ENCODE measurements at places on chromosomes 12 and 14. TPM values are rescaled to one million over a fixed set of nuclear protein-coding genes. Genes with fewer than 3 reads are reported as not detected.

The PRICKLE1 gene
- total RNA-seq: 0.91 TPM

The MMP19 gene
- total RNA-seq: 5.3 TPM

The ADAMTS20 gene
- not detected for total RNA-seq

The AVPR1A gene
- not detected for total RNA-seq

The LRP1-AS gene
- total RNA-seq: not detected

The OR8S1 gene
- not detected for total RNA-seq

The PPP2R3C gene
- total RNA-seq: 59.3 TPM

The CEBPE gene
- total RNA-seq: 0.13 TPM

The RPS6KL1 gene
- total RNA-seq: 0.78 TPM

The POU6F1 gene
- total RNA-seq: 9.9 TPM

The ACRBP gene
- total RNA-seq: 0.26 TPM

The KLHL33 gene
- total RNA-seq: 0.13 TPM

The AKAP3 gene
- total RNA-seq: 4.0 TPM

The IKBIP gene
- total RNA-seq: 77.1 TPM

The SLC38A6 gene
- 149 TPM for total RNA-seq

The SLCO1B1 gene
- total RNA-seq: not detected

The BMAL2 gene
- total RNA-seq: 91.3 TPM

The FAM181A gene
- not detected for total RNA-seq

The CLEC1B gene
- total RNA-seq: not detected

The FAM186B gene
- 0.39 TPM for total RNA-seq

The FIGNL2 gene
- total RNA-seq: under 0.01 TPM

The CCDC38 gene
- 0.39 TPM for total RNA-seq

The PMEL gene
- 0.32 TPM for total RNA-seq
